ENCODE measurements at places on chromosomes 4 and X. TPM values are rescaled to one million over a fixed set of nuclear protein-coding genes. Genes with fewer than 3 reads are reported as not detected.

Gene SMIM43
- total RNA-seq, result 6.0 TPM

Gene COL4A5
- total RNA-seq, result 7.0 TPM

Gene ZNF280C
- total RNA-seq, result 10.4 TPM

Gene NDST3
- total RNA-seq, result 0.49 TPM

Gene STOX2
- total RNA-seq, result 0.49 TPM
